Heart left ventricle (tissue), 16 donors: ENCODE measurements at places on chromosomes 16 and 17.

- no peak overlapping the region for H3K27ac ChIP-seq
- H3K27me3 ChIP-seq: no peaks in the 10 kb centered on the region
- no peak overlapping the region for H3K4me3 ChIP-seq
- H3K4me1 ChIP-seq: no peaks in the 10 kb centered on the region
- DNase-seq: no peak
These were observed 341.7 kb downstream of the C16orf95 start for GRCh38 chr16:86975445-86975844.

GRCh38 chr16:55713103-55713502, 57.3 kb downstream of the SLC6A2 start:
- H3K4me1 ChIP-seq: no peaks in the 10 kb centered on the region
- H3K27ac ChIP-seq: no peak overlapping the region
- peaks cover 9% of the 10 kb centered on the region for H3K27me3 ChIP-seq
- no peak for DNase-seq
- H3K36me3 ChIP-seq: no peaks in the 10 kb centered on the region

DNA sequence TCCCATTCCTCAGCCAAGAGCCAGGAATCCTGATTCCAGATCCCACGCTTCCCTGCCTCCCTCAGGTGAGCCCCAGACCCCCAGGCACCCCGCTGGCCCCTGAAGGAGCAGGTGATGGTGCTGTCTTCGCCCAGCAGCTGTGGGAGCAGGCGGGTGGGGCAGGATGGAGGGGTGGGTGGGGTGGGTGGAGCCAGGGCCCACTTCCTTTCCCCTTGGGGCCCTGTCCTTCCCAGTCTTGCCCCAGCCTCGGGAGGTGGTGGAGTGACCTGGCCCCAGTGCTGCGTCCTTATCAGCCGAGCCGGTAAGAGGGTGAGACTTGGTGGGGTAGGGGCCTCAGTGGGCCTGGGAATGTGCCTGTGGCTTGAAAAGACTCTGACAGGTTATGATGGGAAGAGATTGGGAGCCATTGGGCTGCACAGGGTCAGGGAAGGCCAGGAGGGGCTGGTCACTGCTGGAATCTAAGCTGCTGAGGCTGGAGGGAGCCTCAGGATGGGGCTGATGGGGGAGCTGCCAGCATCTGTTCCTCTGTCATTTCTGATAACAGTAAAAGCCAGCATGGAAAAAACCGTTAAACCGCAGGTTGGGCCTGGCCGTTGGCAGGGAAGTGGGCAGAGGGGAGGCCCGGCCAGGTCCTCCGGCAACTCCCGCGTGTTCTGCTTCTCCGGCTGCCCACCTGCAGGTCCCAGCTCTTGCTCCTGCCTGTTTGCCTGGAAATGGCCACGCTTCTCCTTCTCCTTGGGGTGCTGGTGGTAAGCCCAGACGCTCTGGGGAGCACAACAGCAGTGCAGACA, at the start of gene SPN:
Gene SPN (plus strand): TSS at position 232 of the 791 bp plus-strand sequence. CDS start 482 bp downstream, at position 714.
- H3K4me1 ChIP-seq: peaks cover 3% of the 10 kb centered on the region
- no peak within 1 kb of the TSS for H3K27ac ChIP-seq
- no peak for DNase-seq
- no peaks in the 10 kb centered on the region for H3K36me3 ChIP-seq
- H3K27me3 ChIP-seq: no peaks in the 10 kb centered on the region
- peak within 1 kb of the TSS; percentile 61 for H3K4me3 ChIP-seq

- no peaks in the 10 kb centered on the region for H3K36me3 ChIP-seq
- H3K27me3 ChIP-seq: no peaks in the 10 kb centered on the region
- H3K27ac ChIP-seq: no peak overlapping the region
- no peak overlapping the region for H3K4me3 ChIP-seq
- no peaks in the 10 kb centered on the region for H3K4me1 ChIP-seq
- no peak for DNase-seq
These were observed 62.0 kb upstream of the MARCHF10 start for GRCh38 chr17:62870030-62870541.

DNA sequence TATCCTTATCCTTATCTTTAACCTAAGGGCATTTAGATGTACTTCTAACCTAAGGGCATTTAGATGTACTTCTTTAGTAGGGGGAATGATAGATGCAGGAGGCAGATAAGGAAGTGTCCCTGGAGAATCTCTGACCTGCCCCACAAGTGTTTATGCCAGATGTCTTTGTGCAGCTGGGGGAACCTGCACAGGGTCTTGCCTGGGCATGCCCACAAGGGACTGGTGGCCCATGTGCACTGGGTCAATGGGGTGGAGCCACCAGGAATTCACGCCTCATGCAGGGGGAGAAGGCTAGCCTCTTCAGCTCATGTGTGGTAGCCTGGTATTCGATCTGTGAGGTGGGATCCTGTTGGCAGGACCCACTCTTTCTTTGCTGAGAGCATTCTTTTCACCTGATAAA, 38.0 kb downstream of the CA10 start:
- H3K4me3 ChIP-seq: no peak overlapping the region
- peaks cover 7% of the 10 kb centered on the region for H3K27me3 ChIP-seq
- H3K27ac ChIP-seq: no peak overlapping the region
- no peaks in the 10 kb centered on the region for H3K4me1 ChIP-seq
- no peaks in the 10 kb centered on the region for H3K36me3 ChIP-seq
- no peak for DNase-seq

DNA sequence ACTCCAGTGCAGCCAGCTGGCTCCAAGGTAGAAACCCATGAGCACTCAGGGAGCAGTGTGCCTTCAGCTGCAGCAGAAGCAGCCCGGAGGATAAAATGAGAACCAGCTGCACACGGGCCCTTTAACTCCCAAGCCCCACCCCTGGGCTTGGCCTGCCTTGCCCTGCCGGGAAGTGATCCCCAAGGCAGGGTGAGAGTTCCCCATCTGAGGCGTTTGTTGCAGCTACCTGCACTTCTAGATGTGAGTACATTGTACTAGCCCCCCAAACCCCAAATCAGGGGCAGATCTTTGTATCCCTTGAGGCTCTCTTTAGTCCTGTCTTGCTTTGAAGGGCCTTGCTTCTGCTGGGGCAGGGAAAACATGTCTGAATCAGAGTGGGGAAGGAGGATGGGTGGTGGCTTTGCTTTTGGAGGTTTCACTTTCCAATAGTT, at the start of gene MVP:
Gene MVP (plus strand): TSS at position 192 of the 431 bp plus-strand sequence. CDS start 10,088 bp downstream, outside the sequence.
- H3K4me3 ChIP-seq: peak within 1 kb of the TSS; percentile 85
- peak within 1 kb of the TSS; percentile 92 for H3K27ac ChIP-seq
- DNase-seq: peak; percentile 75

GRCh38 chr16:58098207-58099096, 30.7 kb downstream of the CFAP20 start:
- peaks cover 15% of the 10 kb centered on the region for H3K4me1 ChIP-seq
- H3K4me3 ChIP-seq: no peak overlapping the region
- H3K36me3 ChIP-seq: no peaks in the 10 kb centered on the region
- no peaks in the 10 kb centered on the region for H3K27me3 ChIP-seq
- DNase-seq: no peak
- H3K27ac ChIP-seq: no peak overlapping the region

GRCh38 chr17:15051933-15052332, 213.2 kb downstream of the PMP22 start:
- no peak overlapping the region for H3K27ac ChIP-seq
- no peak overlapping the region for H3K4me3 ChIP-seq
- no peaks in the 10 kb centered on the region for H3K27me3 ChIP-seq
- no peak for DNase-seq

DNA sequence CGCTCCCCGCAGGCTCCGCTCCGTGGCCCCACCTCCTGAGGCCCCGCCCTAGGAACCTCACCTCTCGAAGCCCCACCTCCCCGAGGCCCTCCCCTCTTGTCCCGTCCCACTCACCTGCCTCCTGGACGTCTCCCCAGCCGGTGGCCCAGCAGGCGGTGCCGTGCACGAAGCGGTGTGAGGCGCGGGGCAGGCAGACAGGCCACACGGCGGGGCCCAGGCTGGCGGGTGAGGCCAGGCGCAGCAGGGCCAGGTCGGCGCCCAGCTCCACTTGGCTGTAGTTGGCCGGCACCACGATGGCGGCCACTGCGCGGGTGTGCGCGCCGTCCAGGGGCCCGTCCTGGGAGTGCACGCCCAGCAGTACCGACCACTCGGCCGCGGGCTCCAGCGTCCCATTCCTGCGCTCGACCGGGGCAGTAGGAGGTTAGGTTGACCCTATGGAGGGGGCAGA, 1.6 kb downstream of the PRSS36 start:
- H3K4me3 ChIP-seq: no peak overlapping the region
- H3K36me3 ChIP-seq: no peaks in the 10 kb centered on the region
- DNase-seq: no peak
- peaks cover 7% of the 10 kb centered on the region for H3K27me3 ChIP-seq
